Kidney glomerular epithelial cell (primary cell): ENCODE measurements at places on chromosomes 6 and 20.

DNA sequence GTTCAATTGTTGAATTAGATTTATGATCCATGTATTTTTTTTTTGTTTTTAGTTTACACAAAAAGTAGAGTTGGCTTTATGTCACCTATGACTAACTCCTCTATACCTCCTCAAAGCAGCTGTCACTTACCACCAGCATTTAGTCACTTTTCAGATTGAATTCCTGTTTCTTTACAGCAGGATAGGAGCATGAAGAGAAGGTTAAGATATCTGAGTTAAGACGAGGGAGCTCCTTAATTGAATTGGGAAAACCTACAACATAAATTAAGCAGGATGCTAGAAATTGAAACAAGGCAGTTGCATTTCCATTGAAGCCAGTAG, 237.2 kb downstream of the FARS2 start:
- DNase-seq: no peak

GRCh38 chr6:69314001-69314400, 482.8 kb downstream of the LMBRD1 start:
- no peak for DNase-seq

DNA sequence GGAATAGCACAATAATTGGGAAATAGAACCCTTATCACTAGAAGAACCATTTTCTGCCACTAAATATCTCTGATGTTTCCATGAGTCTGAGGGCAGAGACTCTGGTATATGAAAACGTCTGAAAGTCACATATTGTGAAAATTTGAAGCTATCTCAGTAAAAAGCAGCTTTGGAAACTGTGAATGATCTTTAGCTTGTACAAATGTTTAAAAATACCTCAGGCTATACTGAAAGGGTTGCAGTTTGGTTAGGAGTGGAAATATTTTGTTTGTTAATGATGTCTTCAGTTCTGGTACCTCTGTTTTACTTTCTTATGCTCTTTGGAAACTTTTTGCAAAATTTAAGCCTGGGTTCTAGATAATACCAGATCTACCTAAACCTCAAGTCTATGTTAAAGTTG, 135.0 kb downstream of the SLC16A10 start:
- no peak for DNase-seq

- no peak for DNase-seq
Observed at GRCh38 chr6:100620085-100620840, 155.5 kb upstream of the SIM1 start.

DNA sequence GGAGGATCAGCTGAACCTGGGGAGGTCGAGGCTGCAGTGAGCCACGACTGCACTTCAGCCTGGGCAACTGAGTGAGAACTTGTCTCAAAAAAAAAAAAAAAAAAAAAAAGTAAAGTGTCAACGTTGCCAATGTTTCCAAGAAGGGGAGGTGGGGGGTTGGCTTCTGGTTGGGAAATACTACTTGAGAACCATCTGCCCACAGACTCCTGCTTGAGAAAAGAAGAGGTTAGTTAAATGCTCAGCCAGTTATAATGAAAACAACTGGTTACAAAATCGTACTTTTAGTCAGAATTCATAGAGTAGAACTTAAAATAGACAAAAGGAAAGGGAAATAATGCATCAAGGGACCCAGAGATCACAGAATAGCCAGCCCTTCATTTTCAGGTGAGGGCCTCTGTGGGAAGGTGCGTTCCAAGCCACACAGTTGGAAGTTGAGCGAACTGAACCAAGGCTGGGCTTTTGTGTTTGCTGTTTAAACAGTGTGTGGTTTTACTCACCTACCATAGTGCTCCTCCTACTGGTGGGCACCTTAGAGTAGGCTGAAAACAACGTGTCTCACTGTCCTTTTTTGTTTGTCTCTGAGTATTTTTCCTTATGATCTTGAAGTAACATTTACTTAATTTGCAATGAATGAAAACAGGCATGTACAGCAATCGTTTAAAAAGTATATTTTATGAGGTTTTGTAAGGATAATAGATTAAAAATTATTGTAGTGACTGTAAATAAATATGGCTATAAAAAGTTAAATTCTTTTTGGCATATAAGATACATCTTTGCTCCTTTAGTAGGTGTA, 200.7 kb downstream of the BCAS1 start:
- peak; percentile 73 for DNase-seq

DNA sequence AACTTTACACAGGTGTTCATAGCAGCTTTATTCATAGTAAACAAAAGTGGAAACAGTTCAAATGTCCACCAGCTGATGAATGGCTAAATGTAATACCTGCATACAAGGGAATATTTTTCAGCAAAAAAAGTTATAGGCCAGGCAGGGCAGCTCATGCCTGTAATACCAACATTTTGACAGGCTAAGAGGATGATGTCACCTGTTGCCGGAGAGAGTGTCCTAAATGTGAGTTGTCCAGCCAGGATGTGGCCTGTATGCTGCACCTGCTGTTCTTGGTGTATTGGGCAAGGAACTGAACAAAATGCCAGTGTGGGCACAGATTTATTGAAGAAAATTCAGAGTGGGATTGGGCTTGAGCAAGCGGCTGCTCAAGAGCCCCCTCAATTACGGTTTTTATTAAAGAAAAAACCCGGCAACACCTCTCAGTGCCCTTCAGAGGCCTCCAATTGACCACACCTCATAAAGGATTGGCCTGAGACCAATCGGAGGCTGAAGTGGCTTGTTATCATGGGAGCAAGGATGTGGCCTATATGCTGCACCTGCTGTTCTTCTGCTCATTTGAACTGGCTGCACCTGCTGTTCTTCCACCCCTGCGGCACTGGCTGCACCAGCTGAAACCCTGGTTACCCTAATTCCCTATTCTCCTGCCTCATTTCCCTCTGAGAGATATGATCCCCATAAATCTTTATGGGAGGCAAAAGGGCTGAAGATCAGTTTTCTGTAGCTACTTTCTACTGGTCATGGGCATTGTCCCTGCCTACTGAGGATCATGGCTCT, 164.3 kb upstream of the PROKR2 start:
- DNase-seq: no peak

GRCh38 chr6:118092086-118092485, 185.0 kb downstream of the SLC35F1 start:
- no peak for DNase-seq

GRCh38 chr6:87944541-87944954, 103.1 kb upstream of the SPACA1 start:
- DNase-seq: no peak

DNA sequence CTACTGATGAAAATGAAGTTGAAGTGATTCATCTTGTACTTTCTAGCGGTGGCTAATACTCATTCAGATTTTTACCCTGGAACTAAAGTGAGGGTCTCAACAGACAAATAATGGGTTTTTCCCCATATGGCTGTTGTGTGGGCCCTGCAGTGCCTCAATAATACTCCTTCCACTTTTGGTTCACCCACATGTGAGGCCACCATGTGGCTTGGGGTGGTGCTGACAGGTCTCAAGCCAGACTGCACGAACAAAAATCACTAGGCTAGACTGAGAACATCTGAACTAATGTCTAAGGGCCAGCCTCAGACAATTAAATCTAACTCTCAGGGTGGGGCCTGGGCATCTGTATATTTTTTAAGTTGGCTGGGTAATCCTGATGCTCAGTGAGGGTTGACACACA, 7.9 kb upstream of the COL12A1 start:
- DNase-seq: no peak

DNA sequence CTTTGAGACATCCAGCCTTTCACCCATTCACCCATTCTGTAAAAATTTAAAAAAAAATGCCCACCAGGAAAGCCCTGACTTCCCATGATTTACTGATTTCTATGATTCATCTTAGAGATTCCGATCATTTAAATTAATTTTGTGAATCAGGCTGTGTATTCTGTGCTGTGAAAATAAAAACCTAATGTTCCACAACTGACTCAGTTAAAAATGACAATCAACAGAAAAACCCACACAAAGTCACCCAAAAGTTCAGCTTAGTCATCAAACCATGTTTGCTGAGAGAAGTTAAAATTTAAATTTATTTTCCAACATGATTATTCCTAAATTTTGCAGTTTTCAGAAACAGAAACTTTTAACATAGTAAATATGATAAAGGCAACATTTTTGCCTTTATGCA, 509.9 kb downstream of the TENT5A start:
- DNase-seq: no peak

- DNase-seq: no peak
Observed at GRCh38 chr20:44028003-44028730, 113.5 kb downstream of the TOX2 start.

DNA sequence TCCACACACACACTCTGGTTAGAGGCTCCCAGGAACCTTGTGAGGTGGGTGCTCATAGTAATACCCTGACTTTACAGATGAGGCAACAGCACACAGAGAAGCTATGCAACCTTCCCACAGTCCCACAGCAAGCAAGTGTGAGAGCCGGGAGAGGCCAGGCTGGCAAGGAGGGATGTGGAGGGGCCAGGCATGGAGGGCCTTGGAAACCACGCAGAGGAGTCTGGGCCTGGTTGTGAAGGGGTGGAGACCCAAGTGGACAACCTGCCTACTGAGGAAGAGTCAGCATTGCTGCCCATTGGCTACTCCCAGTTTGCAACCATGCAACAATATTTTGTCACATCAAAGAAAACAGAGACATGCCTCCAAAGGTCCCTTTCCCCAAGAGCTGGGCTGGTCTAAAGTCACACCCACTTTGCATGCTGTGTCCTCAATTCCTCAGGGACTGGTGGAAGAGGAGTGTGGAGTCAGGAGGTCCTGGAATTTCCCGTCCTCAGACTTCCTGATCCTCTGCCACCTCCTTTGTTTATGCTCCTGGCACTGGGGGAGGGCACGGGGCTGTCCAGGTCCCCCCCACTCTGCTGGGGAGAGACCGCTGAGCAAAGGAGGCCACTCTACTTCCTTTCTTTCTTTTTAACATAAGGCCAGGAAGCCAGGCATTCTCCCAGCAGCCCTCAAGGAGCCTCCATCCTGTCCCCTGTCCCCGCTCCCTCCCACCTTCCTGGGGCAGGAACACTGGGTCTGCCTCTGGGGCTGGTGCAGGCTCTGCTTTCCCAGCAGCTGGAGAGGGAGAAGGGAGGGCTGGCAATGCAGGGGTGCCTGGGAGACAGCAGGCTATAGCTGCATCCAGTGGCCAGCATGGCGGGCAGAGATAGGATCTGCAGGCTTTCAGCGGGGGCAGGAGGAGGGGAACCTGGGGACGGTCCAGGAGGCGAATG, 68.3 kb downstream of the NOL4L start:
- DNase-seq: no peak

- no peak for DNase-seq
Observed at GRCh38 chr6:82908661-82909060, 157.0 kb downstream of the UBE3D start.

DNA sequence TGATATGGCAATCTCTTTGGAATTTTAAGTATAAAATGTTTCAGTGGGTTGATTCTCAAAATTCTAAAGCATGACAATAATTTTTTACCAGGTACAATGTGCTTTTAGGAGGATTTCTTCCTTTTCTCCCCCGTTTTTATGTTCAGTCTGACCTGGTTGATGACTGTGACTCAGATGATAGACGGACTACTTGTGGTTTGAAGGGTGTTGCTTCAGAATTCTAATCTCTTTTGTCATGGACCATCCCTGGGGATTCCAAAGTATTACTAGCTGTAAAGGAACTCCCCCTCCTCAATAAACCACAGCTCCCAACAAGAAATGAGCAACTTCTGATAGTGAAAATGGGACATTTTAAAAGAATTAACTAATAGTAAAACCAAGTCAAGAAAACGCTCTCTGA, 34.9 kb upstream of the TNFAIP3 start:
- DNase-seq: peak; percentile 91

DNA sequence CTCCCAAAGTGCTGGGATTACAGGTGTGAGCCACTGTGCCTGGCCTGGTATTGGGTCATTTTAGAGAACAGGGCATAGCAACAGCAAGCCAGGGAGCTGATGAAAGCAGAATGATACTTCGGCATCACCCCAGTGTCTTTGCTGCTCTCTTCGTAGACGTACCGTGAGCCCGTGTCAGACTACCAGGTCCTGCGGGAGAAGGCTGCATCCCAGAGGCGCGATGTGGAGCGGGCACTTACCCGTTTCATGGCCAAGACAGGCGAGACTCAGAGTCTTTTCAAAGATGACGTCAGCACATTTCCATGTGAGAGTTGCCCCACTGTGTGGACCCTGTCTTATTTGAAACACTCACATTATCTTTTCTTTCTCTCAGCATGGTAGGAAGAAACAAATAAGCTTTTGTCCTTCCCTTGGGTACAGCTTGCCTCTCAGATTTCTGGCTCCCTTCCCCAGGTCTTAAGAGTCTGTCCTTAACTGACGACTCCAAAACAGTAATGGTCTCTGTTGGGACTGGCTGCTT, 15.9 kb downstream of the TAF8 start:
- DNase-seq: no peak

GRCh38 chr6:115004982-115005381, 662.2 kb upstream of the HS3ST5 start:
- DNase-seq: no peak

DNA sequence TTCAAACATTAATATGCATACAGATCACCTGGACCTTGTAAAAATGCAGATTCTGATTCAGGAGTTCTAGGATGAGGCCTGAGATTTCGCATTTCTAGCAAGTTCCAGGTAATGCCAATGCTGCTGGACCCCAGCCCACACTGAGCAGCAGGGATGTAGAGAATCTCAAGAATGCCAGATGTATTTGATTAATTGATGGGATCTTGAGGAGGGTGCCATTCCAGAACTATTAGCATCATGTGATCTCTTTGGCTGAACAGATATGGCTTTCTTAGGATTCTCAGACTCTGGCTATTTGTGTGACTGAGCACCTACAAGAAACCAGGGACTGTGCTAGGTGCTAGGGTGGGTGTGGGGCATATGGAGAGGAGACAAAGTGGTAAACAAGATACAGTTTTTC, 16.5 kb upstream of the SNX3 start:
- DNase-seq: no peak

DNA sequence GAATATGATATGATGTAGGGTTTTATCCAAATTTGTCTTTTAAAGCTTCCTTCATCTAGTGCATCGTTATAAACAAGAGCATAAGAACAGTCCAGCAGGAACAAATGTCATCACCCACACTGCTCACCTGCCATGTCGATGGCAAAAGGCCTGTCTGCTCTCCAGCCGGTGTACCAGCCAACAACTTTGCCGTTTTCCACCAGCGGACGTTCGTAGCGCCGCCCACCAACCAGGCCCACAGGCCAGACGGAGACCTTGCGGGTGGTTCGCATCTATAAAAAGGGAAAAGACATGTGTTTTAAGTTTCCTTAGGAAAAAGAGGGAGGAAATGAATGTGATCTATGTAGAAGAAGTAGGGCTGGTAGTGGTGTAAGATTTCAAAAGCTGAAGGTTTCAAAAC, 62.9 kb downstream of the B3GAT2 start:
- no peak for DNase-seq

DNA sequence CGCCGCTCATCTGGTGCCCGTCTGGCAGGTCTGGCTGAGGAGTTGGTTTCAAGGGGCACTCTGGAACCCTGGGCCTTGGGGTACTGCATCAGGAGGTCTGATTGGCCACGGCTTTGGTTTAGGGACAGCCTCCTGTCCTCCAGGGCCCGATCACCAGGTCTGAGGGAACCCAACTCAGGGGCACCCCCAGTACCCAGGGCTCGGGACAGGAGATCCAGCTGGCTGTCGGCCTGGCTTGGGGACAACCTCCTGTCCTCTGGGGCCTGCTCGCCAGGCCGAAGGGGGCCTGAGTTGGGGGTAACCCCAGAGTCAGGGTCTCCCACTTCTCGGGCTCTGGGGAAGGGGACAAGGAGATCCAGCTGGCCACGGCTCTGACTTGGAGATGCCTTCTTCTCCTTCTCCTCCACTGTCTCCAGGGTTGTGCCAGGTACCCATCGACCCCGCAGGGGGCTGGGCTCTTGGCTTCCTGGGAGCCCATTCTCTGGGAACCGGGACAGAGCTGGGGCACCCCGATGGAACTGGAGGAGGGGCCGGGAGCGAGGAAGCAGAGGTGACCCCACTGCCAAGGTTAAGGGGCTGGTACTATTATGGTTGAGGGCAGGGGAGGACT, 2.4 kb upstream of the EIF6 start:
- no peak for DNase-seq
